ENCODE measurements at places on chromosomes 1 and 21.
A peak's percentile ranks its signal among the peaks of the same experiment; 100 is the strongest.

DNA sequence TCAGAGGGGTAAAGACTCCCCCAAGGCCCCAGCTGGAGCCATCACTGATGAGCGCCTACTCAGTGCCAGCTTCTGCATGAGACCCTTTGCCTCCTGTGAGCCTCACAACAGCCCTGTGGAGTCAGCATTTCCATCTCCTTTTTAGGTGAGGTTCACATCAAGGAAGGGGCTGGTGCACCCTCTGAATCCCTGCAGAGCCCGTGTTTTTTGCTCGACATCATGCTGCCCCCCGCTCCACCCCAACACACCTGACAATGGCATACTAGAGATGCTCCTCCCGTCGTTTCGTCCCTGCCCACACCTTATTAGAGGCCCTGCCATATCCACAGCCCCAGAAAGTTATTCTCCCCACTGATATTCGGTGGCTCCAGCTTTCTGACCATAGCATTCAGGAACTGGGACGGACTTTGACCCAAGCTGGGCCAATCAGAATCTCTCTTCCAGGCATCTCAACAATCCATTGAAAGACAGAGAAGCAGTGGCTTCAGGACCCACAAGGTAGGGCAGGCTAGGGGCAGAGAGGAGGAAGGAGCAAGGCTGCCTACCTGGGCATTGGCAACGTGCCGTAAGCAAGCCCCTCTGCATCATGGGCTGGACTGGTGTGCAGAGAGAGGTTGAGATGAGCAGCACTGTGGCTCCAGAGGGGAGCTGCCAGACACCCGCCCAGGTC, 32.7 kb downstream of the EPHA10 start:
- DNase-seq = no peak

GRCh38 chr1:26827663-26828062, 1.2 kb downstream of the ZDHHC18 start:
- DNase-seq = peak; percentile 45

DNA sequence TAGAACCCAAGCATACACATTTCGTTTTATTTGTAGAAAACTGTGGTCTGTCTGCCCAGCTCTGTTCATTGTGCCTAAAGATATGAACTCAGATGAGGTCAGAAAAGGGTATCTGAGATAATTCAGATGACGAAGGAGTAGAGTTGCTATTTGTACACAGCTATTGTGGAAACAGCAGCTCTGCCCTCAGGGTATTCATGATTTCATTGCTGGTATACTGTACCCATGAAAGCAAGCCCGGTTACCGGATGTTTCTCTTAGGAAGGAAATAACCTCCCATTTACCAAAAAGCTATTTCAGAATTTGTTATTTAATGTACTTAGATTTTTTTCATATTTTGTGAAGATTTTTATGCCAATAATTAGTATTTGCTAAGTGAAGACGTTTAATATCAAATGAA, 37.8 kb downstream of the SMAP2 start:
- peak; percentile 5 for DNase-seq

DNA sequence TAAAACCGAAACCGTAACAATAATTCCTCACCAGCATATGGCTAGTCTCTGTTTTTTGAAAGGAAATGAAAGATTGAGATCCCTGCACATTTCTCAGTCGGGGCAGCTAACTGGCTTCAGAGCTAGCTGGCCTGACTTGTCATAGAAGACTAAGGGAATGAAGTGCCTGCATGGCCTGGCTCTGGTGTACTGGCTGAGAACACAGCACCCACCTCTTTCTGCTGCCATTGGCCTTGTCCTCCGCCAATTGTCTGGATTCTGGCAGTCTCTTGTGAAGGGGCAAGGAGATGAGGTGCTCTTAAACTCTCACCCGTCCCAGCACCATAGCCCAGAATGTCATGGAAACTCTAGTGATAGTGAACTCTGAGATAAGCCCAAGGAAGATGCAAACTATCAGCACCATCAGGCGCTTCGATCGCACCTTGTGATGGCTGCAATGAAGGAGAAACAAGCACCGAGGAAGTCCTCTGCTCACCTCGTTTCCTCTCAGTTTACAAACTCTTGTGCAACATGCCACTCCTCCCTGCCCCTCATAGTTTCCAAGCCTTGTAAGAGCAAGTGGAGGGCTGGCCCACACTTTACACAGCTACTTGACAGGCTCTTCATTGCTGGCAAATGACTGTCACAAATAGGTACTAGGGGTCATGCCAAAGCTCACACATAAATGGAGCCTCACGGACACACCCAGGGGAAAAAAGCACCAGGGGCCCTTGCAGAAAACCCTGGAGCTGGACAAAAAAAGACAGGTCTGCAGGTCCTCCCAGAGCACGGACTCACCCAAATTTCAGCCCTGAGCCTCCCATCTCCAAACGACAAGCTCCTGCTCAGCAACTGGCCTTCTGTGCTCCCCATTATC, 16.4 kb downstream of the INPP5B start:
- no peak for DNase-seq

- DNase-seq = no peak
These were observed 114.4 kb upstream of the DPT start for GRCh38 chr1:168843401-168843800.

- no peak for DNase-seq
These were observed 219.3 kb upstream of the GREM2 start for GRCh38 chr1:240831191-240831631.

- DNase-seq = no peak
These were observed 120.1 kb downstream of the XPR1 start for GRCh38 chr1:180751921-180752320.

DNA sequence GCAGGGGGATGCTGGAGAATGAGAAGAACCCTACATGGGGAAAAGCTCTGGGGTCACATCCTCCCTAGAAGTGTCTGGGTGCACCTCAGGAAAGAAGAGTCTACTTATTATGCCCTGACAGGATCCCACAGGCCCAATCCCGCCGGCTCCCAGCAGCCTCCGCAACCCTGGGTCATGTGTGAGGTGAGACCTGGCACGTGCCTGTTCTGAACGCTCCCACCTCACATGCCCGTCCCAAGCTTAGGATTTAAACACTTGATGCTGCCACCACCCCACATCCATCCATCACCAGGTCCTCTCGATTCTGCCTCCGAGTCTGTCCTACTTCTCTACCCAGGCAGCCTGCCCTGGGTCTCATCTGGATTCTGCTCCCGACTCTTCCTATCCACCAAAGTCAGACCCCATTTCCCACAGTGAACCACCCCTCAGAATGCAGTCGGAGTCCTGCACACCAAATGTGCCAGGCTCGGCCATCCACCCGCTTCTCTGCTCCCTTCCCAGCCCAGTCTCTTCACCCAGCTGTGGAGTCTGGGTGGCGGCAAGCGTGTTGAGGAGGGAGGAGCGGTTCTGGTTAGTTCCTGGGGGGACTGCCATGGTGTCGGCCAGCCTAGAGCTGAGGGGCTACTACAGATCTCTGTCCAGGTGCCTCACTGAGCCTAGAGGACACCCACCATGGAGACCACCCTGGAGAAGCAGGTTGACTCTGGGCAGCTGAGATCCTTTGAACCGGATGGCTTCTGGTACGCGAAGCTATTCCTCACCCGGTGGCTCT, 23.9 kb downstream of the SLC2A1 start:
- DNase-seq = no peak

- no peak for DNase-seq
These were observed 48.4 kb upstream of the ZNF326 start for GRCh38 chr1:89946532-89946931.

GRCh38 chr1:46508757-46509156, 19.1 kb downstream of the DMBX1 start:
- DNase-seq = no peak

GRCh38 chr1:24149866-24150233, 6.9 kb upstream of the IL22RA1 start:
- no peak for DNase-seq

DNA sequence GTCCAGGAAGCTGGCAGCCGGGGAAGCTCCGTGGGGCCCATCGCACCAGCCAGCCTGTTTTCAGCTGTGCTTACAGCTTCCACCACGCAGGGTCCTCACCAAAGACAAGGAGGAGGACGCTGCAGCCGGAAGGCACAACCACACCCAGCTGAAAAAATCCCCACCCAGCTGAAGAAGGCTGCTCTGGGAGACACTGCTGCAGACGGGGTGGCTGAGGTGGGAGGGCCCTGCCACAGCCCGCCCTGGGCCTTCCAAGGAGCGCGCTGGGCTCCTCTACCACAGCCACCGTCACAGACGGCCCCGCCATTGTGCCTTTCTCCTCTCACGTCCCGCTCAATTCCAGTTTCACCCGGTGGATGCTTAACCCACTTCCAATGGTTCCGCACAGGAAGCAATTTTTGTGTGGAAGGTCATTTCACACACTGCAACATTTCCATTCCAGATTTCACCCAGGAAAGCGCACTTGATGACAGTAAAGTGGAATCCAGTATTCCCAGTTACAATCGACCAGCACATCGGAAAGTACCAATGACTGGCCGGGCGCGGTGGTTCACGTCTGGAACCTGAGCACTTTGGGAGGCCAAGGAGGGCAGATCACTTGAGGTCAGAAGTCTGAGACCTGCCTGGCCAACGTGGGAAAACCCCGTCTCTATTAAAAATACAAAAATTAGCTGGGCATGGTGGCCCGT, 47.9 kb downstream of the NPHP4 start:
- no peak for DNase-seq

GRCh38 chr1:167548059-167548932, 5.3 kb downstream of the CREG1 start:
- no peak for DNase-seq

DNA sequence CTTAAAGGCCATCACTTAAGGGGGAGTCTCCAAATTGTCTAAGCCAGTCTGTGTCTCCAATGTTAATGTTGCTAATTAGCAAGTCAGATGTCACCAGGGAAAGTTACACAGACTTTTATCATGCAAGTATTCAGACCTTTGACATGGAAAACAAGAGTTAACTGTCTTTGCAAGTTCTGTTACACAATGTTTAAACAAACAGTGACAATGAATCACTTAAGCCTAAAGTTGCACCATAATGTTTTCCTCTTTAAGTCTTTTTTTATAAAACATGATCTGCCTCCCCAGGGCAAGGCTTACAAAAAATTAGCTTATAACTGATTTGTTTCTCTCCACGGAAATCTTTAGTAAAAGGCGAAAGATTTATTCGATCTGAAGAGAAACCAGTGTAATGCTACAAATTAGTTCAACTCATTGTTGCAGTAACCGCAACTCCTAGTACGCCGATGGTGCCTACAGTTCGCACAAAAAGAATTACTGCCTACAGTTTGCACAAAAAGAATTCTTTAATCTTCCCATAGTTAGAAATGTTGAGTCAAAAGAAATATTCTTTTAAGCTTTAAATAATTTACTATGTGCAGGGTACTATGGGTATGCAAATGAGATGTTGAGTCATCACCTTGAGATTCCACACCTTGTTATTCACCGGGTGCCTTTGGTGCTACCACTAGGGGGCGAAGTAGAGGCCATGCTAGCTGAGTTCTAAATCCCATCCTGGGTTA, 45.3 kb downstream of the HHAT start:
- DNase-seq = no peak

GRCh38 chr1:16491056-16491675, 22.9 kb downstream of the RNU1-1 start:
- DNase-seq = no peak

DNA sequence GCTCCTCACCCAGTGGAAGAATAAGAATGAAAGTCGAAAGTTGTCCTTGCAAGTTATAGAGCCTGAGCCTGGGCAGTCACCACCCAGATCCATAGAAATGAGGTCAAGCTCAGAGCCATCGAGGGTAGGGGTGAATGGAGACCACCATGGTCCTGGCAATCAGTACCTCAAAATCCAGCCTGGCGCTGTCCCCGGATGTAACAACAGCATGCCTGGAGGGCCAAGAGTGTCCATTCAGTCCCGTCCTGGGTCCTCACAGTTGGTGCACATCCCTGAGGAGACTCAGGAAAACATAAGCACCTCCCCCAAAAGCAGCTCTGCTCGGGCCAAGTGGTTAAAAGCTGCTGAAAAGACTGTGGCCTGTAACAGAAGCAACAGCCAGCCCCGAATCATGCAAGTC, 41.8 kb downstream of the PLPPR4 start:
- DNase-seq = no peak

DNA sequence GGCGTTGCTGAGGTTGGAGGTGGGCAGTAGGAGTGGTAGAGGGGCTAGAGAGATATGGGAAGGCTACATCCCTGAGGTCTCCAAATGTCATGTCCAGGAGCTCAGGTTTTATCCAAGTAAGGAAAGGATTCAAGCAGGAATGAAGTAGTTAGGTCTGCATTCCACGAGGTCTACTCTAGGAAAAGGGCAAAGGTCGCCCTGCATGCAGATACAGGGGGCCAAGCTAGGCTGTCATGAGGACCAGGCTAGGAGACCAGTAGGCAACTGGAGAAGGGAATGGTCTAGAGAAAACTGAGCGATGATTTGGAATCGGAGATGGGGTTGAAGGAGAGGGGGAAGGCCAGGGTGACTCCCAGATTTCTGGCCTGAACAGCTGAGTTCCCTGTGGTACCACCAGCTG, 48.7 kb downstream of the IRF2BP2 start:
- DNase-seq = no peak

- no peak for DNase-seq
These were observed 150.5 kb downstream of the RPS6KC1 start for GRCh38 chr1:213201380-213202155.

DNA sequence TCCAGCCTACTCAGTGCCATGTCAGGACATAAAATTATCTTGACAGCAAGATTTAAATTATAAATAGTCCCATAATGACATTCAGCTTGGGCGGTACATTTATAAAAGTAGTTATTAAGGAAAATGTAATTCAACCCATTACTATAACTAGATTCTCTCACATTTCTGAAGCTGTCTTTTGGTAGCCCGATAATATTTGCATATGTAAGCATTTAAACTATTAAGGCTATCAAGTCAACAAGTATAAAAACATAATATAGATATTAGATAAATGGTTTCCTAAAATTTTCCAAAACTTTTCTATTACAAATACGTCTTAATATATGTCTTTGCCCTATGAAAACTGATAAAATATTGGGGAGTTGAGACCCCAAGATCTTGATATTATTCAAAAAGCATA, 21.6 kb upstream of the GPR52 start:
- DNase-seq = no peak

GRCh38 chr1:115728341-115728740, 40.2 kb downstream of the CASQ2 start:
- no peak for DNase-seq

- DNase-seq = no peak
These were observed 20.8 kb upstream of the LRRC3 start for GRCh38 chr21:44434568-44434925.

Data from left kidney (tissue), 8 donors.